ENCODE measurements at places on chromosomes 2 and 18. TPM values are rescaled to one million over a fixed set of nuclear protein-coding genes. Genes with fewer than 3 reads are reported as not detected.

The NLRC4 gene
- not detected for total RNA-seq

DNA sequence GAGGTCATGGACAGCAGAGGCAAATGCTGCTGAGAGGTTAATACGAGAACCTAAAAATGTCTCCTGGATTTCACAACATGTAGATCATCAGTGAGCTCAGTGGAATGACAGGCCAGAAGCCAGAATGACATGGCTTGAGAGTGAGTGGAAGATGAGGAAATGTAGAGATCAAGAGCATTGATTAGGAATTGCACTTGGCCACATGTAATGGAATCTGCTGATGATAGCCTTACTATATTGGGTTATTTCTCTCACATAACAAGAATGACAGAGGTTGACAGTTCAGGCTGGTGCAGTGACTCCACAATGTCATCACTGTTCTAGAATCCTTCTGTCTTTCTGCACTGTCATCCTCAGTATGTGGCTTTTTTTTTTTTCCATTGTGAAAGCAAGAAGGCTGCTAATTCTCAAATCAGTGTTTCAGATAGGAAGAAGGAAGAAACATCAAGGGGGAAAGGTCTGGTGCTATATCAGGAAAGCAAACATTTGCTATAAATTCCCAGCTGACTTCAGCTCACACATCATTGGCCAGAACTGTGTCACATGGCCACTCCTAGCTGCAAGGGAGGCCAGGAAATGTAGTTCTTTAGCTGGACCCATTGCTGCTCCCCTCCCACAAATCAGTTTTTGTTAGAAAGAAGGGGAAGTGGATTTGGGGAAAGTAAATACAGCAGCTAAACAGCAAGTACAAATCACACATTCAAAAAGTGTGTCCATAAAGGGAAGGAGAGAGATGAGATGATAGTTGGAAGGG is 127.2 kb downstream of the FAM161A start:
- H3K4me3 ChIP-seq = no peak overlapping the region
- H3K4me1 ChIP-seq = peaks cover 6% of the 10 kb centered on the region
- no peaks in the 10 kb centered on the region for H3K27me3 ChIP-seq
- no peaks in the 10 kb centered on the region for H3K36me3 ChIP-seq
- DNase-seq = no peak
- no peak overlapping the region for H3K27ac ChIP-seq

- H3K4me1 ChIP-seq = peaks cover 24% of the 10 kb centered on the region
- peaks cover 50% of the 10 kb centered on the region for H3K27me3 ChIP-seq
Measured at GRCh38 chr2:60558536-60558935, 5.1 kb upstream of the BCL11A start.

- no peak overlapping the region for H3K4me3 ChIP-seq
- H3K4me1 ChIP-seq = peaks cover 30% of the 10 kb centered on the region
- H3K27ac ChIP-seq = peak overlapping the region; percentile 60
- H3K36me3 ChIP-seq = no peaks in the 10 kb centered on the region
- no peaks in the 10 kb centered on the region for H3K27me3 ChIP-seq
Measured at GRCh38 chr2:161913865-161914264, 160.2 kb downstream of the DPP4 start.

The CHAC2 gene
- total RNA-seq = 2.9 TPM

GRCh38 chr2:35538796-35539195 is 816.8 kb upstream of the CRIM1 start:
- DNase-seq = no peak
- peaks cover 3% of the 10 kb centered on the region for H3K4me1 ChIP-seq
- H3K36me3 ChIP-seq = no peaks in the 10 kb centered on the region
- peaks cover 5% of the 10 kb centered on the region for H3K27me3 ChIP-seq

DNA sequence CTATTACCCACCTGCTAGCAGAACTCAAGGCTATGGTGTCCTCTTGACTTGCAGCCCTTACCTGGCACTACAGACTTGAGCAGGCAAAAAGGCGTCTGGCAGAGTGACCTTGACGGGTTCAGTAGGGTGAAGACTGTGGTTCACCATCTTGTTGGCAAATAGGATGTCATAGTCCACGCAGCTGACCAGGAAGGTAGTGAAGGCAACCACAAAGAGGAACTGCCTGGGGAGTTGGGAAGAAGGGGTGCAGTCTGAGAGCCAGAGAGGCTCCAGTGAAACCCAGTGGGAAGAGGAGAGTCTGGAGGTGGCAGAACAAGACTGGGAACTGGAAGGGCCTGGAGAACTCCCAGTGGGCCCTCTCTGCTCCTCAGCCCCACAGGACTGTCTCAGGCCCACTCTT is 4.1 kb downstream of the ATG9A start:
- H3K27ac ChIP-seq = no peak overlapping the region
- H3K36me3 ChIP-seq = peaks cover 21% of the 10 kb centered on the region
- DNase-seq = no peak
- no peaks in the 10 kb centered on the region for H3K27me3 ChIP-seq
- H3K4me1 ChIP-seq = peaks cover 24% of the 10 kb centered on the region

The RFX8 gene
- not detected for total RNA-seq

The TMEM127 gene
- 52.5 TPM for total RNA-seq

DNA sequence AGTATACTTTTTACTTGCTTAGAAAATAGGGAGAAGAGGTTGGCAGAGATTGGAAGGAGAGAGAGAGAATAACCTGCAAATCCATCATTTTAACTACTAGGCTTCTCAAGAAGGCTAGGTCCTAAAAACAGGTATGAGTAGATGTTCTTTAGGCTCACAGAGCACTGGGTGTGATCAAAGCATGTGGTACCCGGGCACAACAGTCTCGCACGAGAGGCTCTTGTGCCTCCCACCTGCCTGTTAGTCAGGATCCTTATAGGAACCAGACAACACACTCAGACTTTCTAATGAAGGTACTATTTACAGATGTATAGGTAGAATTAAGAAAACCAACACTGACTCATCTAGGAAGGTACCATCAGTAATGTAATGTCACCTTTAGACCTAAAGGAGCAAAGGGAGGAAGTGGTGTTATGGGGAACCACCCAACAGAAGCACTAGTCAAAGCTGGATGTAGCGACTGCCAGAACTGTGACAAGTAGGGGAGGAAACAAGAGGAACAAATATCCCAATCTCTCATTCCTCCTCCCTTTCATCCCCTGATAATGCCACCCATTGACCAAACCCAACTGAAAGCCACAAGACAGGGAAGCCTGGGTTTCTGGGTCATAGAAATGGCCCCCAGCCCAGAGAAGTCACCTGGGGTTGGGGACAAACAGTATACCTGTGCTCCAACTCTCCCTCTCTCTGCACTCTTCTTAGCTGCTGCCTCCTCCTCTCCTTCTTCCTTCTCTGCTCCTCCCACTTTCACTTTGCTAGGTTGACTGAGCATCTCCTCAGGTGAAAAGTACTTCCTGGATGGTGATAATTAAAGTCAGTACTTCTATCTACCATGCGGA is 16.0 kb upstream of the MARCHF4 start:
- no peak overlapping the region for H3K27ac ChIP-seq
- no peak overlapping the region for H3K4me3 ChIP-seq
- no peaks in the 10 kb centered on the region for H3K36me3 ChIP-seq
- peaks cover 5% of the 10 kb centered on the region for H3K4me1 ChIP-seq
- H3K27me3 ChIP-seq = no peaks in the 10 kb centered on the region
- DNase-seq = no peak

The UPP2 gene
- total RNA-seq = 0.60 TPM

- DNase-seq = no peak
- peaks cover 68% of the 10 kb centered on the region for H3K4me1 ChIP-seq
- H3K36me3 ChIP-seq = peaks cover 12% of the 10 kb centered on the region
- peak overlapping the region; percentile 71 for H3K4me3 ChIP-seq
Measured at GRCh38 chr2:74502720-74503505, 3.5 kb upstream of the LBX2 start.

DNA sequence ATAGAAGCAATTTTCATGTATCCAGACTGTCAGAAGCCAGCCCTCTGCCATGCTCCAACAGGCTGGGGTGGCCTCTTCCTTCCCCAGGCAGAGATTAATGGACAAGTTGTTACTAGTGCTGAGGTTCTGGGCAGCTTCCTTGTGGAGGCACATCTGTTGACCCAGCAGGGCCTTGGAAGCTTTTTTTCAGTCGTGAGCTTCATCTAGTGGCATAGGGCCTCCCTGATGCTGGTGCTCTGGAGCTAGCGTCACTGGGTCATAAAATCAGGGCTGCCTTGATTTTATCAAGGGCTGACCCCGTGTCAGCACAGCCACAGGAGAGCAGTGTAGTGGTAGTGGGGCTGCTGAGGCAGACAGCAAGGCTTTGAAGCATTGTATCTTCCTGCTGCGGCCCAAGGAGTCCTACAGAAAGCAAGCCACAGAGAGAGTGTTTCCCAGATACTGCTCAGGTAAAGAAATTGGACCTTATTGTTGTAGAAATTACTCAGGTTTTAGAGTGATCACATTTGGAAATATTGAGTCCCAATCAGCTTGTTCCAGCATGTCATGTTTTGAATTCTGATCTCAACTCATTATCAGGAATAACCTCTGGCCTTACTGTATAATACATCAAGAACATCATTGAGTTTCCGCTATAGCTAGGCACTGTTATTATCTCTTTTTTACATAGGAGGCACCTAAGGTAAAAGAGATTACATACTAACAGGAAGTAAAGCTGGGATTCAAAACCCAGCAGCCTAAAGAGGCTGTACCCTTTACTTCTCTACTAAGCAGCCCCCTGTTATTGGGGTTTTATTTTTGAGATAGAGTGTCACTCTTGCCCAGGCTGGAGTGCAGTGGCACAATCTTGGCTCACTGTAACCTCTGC is 92.3 kb upstream of the ALPP start:
- H3K36me3 ChIP-seq = peaks cover 6% of the 10 kb centered on the region
- H3K4me3 ChIP-seq = no peak overlapping the region
- peaks cover 10% of the 10 kb centered on the region for H3K4me1 ChIP-seq
- DNase-seq = no peak
- H3K27ac ChIP-seq = no peak overlapping the region
- no peaks in the 10 kb centered on the region for H3K27me3 ChIP-seq

GRCh38 chr2:148519013-148519412 is 125.5 kb upstream of the EPC2 start:
- no peak overlapping the region for H3K27ac ChIP-seq
- no peak for DNase-seq
- peaks cover 4% of the 10 kb centered on the region for H3K36me3 ChIP-seq
- H3K4me1 ChIP-seq = peaks cover 15% of the 10 kb centered on the region
- H3K27me3 ChIP-seq = no peaks in the 10 kb centered on the region

The AMER3 gene
- not detected for total RNA-seq

The ERMN gene
- total RNA-seq = not detected

The LIPG gene
- total RNA-seq = 1.5 TPM

DNA sequence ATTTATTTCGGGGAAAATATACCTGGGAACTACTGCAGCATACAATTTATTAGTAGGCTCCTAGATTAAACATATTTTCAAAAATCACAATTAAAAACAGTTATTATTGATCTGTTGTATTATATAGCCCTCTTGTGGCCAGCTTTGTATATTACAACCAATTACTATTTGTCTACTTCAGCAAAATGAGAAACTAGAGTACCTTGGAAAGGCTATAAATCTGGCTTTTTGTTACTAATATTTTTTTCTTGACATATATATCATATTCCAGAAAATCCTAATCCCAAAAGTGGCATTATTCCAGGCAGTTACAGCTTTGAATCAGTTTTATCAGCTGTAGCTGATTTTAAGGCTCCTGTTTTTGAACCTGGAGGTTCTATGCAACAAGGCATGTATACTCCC is 101.2 kb downstream of the UBR3 start:
- H3K4me3 ChIP-seq = no peak overlapping the region
- H3K27me3 ChIP-seq = no peaks in the 10 kb centered on the region
- H3K27ac ChIP-seq = no peak overlapping the region
- no peaks in the 10 kb centered on the region for H3K4me1 ChIP-seq

DNA sequence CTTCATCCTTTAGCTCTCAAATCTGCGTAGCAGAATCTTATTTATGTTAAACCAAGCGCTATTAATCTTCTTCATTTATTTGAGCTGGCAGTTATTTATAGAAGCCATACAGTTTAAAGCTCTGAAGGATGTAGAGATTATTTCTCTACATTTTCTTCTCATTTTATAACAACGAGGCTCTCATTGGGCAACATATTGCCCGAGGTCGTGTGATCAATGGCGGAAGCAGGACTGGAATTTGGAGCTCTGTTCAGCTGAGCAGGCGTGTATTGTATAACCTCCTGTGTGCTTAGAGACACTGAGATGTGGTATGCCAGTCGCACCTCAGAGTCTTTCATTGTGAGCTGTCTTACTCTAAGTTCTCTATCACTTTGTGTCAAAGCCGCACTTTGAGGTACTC is 17.5 kb upstream of the DRC1 start:
- H3K27ac ChIP-seq = no peak overlapping the region
- peaks cover 6% of the 10 kb centered on the region for H3K4me1 ChIP-seq
- DNase-seq = no peak
- H3K27me3 ChIP-seq = no peaks in the 10 kb centered on the region
- H3K4me3 ChIP-seq = no peak overlapping the region

DNA sequence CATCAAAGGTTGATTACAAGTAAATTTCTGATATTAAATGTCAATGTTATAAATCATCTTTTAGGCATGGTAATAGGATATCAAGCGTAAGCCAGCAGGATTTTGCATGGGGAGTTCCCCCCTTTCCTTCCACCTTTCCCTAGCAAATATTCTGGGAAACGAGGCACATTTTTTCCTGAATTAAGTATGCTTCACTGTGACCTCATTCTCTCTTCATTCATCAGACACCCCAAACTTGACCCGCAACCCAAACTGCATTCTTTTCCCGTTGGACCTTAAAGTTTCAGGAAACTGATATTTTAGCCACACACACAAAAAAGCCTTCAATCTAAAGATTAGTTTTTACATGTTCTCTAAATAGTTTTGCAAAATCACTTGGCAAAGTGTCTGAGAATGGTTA is 214.5 kb upstream of the CTAGE1 start:
- H3K36me3 ChIP-seq = peaks cover 6% of the 10 kb centered on the region
- no peak overlapping the region for H3K27ac ChIP-seq
- no peak overlapping the region for H3K4me3 ChIP-seq
- DNase-seq = no peak
- no peaks in the 10 kb centered on the region for H3K27me3 ChIP-seq
- peaks cover 4% of the 10 kb centered on the region for H3K4me1 ChIP-seq

The CD8A gene
- total RNA-seq = not detected

- no peaks in the 10 kb centered on the region for H3K27me3 ChIP-seq
- H3K36me3 ChIP-seq = peaks cover 39% of the 10 kb centered on the region
- no peak overlapping the region for H3K4me3 ChIP-seq
- DNase-seq = no peak
- H3K27ac ChIP-seq = no peak overlapping the region
Measured at GRCh38 chr2:218276986-218277755, 6.9 kb downstream of the PNKD start.

DNA sequence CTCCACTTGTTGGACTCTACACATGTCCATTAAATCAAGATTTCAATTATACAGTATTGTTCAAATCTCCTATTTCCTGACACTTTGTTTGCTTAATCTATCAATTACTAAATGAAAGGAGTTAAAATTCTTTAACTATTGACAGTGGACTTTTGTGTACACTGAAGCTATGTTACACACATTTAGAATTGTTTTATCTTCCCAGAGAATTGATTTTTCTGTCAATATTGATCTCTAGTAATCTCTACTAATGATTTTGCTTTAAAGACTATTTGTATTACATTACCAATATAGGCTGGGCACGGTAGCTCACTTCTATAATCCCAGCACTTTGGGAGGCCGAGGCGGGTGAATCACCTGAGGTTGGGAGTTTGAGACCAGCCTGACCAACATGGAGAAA is 215.7 kb downstream of the WDPCP start:
- H3K36me3 ChIP-seq = peaks cover 11% of the 10 kb centered on the region
- no peak for DNase-seq
- no peaks in the 10 kb centered on the region for H3K27me3 ChIP-seq
- H3K4me3 ChIP-seq = no peak overlapping the region
- H3K4me1 ChIP-seq = no peaks in the 10 kb centered on the region

The DSG1 gene
- not detected for total RNA-seq

GRCh38 chr2:134949981-134950708 is 31.5 kb downstream of the CCNT2 start:
- H3K4me1 ChIP-seq = peaks cover 6% of the 10 kb centered on the region
- H3K4me3 ChIP-seq = no peak overlapping the region
- peak overlapping the region; percentile 36 for H3K27ac ChIP-seq
- H3K36me3 ChIP-seq = peaks cover 34% of the 10 kb centered on the region
- no peaks in the 10 kb centered on the region for H3K27me3 ChIP-seq
- no peak for DNase-seq

Measured in chondrocyte (in vitro differentiated cells).